Activated effector memory CD4-positive, alpha-beta T cell treated with Interleukin-2 at 50 U/mL for 16 hours (primary cell): ENCODE measurements at places on chromosomes 5 and 9.

DNA sequence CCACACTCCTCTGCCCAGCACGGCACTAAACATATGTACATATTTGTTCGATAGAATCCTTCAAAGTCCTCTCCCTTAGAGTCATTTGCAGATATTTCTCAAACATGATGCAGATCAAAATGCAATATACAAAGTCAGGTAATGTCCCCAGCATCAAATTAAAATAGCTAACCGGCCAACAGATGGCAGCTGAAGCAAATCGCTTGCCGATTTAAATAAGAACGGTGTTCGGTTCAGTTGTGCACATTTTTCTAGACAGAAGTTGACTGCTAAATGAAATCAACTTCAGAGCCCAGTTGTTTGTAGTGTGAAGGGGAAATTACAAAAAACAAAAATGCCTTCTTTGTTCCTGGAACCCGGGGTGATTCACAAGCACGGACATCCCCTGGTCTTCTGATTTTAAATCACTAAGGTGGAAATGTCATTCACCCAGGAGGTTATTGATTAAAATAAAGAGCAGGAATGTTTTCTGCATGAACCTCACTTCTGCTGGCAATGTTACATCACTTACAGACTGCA, 219.2 kb downstream of the EBF1 start:
- DNase-seq: no peak

DNA sequence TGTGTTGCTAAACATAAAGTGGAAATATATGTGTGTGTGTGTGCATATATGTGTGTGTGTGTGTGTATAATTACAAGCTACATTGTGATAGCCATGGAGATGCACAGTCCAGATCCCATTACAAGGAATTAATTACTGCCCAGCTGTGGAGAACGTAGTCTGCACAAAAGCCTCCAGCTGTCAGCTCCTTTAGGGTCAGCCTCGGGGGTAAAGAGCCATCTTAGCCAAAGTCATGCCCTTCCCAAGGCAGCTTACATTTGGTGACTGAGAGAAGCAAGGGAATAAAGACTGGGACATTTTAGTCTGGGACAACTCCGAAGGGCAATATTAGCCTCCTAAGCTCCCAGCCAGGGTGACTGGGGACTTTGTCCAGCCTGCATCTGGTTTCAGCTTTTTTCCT, 21.9 kb upstream of the FOCAD start:
- DNase-seq: no peak

GRCh38 chr5:163505049-163505367, 411 bp upstream of the MAT2B start:
- DNase-seq: no peak

- no peak for DNase-seq
These were observed 1.2 kb upstream of the NEK6 start for GRCh38 chr9:124256517-124257069.

- DNase-seq: no peak
These were observed 4.4 kb upstream of the TENT4A start for GRCh38 chr5:6708814-6709213.

DNA sequence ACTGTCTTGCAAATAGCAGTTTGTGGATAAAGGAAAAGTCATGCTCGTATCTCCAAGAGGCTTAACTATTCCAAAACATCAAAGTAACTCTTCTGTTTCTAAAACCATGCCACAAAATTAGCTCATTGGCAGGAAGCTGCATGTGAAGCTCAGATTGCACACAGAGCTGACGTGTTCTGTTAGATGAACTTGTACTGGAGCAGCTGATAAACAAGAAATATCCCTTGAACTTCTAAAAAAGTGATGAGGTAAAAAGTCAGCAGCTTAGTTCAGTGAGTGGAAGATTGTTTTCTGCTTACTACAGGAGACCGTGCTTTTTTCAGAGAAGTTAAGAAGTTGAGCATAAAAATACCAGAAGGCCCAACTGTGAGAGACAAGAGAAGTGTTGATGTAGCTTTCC, 113.2 kb downstream of the SLC12A2 start:
- no peak for DNase-seq

DNA sequence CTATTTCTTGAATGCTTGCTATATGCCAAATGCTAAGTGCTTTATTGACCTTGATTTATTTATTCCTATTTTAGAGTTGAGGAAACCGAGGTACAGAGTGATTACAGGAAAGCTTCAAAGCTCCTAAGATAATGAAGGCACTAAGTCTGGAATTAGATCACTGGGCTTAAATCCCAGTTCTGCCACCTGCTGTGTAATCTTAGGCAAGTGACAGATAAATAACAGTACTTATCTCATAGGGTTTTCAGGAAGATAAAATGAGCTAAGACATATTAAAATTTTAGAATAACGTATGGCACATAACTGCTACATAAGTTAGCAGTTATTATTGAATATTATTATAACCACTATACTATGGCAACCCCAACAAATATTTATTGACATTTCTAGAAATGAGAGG, 843.8 kb downstream of the DTWD2 start:
- no peak for DNase-seq
